ENCODE measurements at places on chromosomes 1 and 21.
A peak's percentile ranks its signal among the peaks of the same experiment; 100 is the strongest.

DNA sequence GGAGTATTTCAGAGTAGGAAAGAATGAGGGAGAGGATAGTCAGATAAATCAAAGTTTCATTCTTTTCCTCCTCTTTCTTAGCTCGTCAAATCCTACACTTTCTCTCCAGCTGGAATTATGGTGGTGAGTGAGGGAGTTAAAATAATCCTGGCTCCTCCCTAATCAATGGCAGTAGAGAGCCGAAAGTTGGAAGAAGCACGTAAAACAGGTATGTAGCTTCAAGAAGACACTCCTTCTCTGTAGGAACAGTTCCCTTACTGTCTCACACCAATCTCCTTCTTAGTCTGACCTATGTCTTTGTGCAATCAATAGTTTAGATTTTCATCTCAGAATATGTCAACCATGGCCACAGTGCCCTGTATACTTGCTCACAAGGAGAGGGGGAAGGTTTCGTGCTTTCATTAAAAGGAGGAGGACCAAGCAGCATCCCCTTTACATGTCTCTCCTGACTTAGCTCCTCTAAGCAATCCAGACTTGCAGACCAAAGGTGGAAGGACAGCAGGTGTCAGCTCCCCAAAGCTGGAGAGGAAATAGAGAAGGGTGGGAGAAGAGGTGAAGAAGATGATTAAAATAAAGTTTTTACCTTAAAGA is 878 bp downstream of the MINDY1 start:
- no peak for DNase-seq

DNA sequence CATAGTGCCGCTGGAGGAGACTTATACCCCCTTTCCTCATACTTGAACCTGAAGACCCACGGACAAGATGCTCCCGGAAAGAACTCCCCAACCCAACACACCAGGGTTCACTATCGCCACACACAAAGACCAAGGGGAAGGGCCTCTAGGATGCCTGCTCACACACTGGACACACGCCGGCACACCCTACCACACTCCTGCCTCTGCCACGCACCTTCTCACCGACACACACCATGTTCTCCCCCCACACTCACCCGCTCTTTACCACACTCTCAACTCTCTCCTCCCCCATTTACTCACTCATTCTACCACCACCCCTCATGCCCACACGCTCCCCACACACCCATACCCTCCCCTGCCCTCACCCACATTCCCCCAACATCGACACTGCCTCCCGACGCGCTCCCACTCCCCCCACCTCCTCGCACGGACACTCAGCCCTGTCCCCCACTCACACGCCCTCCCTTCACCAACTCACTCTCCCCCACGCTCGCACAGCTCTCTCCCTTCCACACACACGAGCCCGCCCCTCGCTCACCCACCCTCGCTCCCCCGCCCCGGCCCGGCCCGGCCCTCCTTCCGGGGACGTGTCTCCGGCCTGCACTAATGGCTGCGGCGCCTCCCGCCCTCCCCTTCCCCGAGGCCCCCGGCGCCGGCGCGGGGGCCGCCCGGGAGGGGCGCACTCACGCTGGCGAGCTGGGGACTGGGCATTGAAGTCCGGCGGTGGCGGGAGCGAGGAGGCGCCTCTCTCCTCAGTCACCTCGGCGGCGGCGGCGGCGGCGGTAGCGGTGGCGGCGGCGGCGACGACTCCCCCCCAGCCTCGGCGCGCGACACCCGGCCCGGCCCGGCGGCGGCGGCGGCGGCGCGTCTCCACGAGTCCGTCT is 626 bp downstream of the PTP4A2 start:
- DNase-seq = peak; percentile 76

GRCh38 chr1:156385534-156386031 is 16.6 kb downstream of the RHBG start:
- DNase-seq = peak; percentile 27

DNA sequence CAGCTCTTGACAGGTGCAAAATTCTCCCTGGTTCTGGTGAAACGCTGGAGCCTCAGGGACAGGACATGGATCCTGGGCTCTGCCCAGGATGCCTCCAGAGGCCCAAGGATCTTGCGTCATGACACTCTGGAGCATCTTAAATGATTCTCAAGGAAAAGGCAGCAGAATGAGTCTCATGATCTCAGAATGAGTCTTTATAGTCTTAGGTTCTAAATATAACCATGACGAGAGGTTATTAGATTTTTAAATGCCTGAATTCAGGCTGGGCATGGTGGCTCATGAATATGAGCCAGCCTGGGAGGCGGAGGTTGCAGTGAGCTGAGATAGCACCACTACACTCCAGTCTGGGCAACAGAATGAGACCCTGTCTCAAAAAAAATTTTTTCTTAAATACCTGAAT is 55.5 kb downstream of the ECE1 start:
- no peak for DNase-seq

GRCh38 chr21:36747815-36748383 is 49.0 kb downstream of the SIM2 start:
- no peak for DNase-seq

DNA sequence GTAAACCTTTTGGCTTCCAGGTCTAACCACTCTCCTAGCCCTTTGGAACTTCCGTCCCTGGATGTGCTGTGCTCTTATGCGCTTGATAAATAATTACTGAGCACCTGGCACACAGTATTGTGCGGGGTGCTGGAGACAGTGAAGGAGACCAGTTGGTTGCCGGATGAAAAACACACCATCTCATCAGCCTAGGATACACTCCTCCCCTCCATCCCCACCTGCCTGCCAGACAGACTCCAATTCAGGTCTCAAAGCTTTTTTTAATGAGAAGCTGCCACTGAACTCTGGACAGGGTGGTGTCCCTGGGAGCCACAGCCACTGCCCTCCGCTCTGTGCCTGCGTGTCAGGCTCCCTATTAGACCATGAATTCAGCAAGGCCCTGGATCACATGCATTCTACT is 9.2 kb downstream of the GNB1 start:
- no peak for DNase-seq

- no peak for DNase-seq
Observed at GRCh38 chr1:96918406-96918805, 196.8 kb downstream of the PTBP2 start.

- no peak for DNase-seq
Observed at GRCh38 chr1:218946147-218946546, 227.5 kb upstream of the LYPLAL1 start.

GRCh38 chr1:150441121-150441520 is 46.1 kb upstream of the TARS2 start:
- DNase-seq = no peak

DNA sequence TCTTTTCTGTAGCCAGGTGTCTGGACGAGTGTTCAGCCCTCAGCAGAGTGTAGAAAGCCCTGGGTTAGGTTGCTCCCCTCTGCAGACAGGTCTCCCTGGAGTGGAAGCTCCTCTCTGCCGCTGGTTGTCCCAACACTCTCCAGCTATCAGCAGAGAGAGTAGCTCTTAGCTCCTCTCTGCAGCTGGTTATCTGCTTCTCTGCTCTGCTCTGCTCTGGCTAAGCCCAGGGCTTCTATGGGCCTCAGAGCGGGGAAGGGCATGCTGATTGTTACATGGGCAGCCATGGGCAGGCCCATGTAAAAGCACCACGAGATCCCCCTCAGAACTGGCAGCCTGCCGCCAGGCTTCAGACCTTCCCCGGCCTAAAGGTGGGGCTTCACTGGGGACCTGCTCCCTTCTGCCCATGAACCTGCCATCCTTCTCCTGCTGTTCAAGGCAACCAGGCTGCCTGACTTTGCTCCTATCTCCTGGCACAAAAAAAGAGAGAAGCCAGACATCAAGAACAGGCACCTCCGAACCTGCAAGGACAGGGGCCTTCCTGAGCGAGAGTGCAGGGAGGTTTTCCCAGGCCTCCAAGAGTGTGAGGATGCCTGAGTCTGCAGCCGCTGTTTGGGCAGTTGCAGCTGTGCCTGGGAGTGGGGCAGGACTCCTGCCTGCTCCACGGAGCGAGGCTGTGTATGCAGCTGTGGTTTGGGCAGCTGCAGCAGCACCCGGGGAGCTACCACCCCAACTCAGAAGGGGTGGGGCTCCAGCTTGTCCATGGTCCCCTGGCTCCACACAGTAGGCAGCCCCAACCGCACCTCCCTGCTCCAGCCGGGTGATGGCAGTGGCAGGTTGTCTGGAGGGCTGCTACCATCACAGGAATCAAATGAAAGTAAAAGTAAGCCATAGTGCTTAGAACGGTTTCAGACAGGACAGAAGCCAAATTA is 973.7 kb downstream of the LTN1 start:
- no peak for DNase-seq

GRCh38 chr1:45260244-45260643 is 53.8 kb upstream of the ZSWIM5 start:
- no peak for DNase-seq

DNA sequence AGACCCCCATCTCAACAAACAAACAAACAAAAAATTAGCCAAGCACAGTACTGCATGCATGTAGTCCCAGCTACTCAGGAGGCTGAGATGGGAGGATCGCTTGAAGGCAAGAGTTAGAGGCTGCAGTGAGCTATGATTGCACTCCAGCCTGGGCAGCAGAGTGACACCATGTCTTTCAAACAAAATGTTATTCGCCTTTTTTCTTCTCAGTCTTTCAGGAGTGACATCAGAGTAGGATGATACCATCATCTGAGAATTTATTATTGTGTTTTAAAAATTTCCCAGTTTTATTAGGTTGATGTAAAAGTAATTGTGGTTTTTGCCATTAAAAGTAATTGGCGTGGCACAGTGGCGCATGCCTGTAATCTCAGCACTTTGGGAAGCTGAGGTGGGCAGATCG is 10.8 kb downstream of the PARK7 start:
- DNase-seq = no peak

- DNase-seq = peak; percentile 31
Observed at GRCh38 chr1:186420923-186421322, 40.0 kb downstream of the PDC start.

GRCh38 chr21:38721958-38722357 is 83.8 kb upstream of the ETS2 start:
- no peak for DNase-seq

DNA sequence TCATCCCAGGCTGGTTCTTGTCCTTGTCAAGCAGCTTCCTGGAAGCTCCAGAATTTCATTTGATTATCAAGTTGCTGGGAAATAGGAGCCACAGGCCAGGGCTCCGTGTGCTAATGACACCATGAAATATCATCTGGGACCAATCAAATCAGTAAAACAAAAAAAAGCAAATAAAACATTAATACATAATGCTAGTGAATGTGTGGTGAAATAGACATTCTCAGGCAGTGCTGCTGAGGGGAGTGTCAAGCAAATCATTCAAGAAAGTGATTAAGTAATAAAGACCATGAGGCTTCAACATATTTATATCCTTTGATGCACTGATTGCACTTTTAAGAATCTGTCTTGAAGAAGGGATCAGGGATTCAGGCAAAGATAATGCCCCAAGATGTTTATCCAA is 213.7 kb downstream of the MATN1 start:
- DNase-seq = no peak

DNA sequence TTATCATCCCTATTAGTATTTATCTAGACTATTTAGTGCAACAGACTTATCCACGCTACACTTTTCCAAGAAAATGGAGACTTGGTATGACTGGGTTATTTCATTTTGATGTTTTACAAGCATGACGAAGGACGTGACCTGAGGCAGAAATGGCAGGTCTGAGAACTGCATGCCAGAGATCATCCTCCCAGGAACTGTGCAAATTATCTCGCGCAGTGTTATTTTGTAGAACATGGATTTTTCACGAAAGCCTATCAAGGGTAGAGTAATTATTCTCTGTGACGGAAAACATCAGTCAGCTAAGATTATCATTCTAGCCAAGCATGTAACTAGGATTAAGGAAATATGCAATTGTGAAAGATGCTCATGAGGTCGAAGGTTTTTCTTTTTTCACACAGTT is 361.5 kb upstream of the AJAP1 start:
- no peak for DNase-seq

GRCh38 chr1:18358600-18358999 is 122.1 kb upstream of the KLHDC7A start:
- DNase-seq = no peak

- DNase-seq = no peak
Observed at GRCh38 chr1:98732985-98733781, 71.7 kb downstream of the SNX7 start.

DNA sequence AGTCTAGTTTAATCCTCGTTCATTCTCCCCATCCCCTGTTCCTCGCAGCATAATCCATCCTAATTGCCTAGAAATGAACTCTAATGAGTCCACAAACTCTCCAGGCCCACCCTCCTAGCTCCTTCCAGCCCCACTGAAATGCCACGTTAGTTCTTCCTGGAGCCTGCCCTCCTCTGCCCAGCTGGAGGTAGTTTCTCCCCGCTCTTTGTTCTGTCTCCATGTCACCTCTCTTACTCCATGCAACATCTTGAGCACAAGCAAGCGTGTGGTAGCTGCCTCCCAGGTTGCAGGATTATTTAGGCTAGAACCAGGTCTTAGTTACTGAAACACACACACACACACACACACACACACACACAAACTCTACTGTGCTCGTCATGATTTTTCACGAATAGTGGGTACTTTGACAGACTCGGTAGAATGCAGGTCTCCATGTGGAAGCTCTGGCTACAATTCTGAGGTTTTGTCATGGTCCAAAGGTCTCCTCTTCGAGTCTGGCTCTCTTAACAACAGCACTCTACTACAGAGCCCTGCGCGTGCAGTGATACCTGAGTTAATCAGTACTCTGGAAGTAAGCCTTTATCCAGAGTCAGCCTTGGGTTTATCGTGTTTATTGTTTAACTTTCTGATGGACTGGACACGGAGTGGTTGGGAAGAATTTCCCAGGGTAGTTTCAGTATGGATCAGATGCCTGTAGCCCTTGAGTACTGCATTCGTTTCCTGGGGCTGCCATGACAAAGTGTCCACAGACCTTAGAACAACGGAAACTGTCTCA is 27.5 kb downstream of the HUNK start:
- no peak for DNase-seq

DNA sequence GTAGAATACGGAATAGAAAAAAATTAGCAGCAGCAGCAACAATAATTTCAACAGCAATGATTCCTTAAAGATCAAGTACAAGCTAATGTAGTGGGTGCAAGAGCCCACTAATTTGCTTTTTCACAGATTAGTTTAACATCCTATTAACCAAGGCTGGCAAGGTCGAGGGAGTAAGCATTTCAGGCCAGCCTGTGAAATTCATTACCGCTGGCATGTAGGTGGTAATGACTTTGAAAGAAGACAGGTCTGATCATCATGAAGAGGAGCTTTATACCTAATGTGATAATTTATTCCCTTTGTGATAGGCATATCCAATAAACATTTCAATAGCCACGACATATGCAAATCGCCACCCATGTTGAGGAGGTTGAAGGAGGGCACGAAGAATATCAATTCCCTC is 11.2 kb upstream of the PRDM15 start:
- no peak for DNase-seq

- no peak for DNase-seq
Observed at GRCh38 chr1:63690966-63691700, 82.7 kb upstream of the ROR1 start.
